Activated T-helper 9 cell treated with anti-CD3 and anti-CD28 coated beads, Interleukin-2, amount 50 U/mL, for 16 hours (primary cell): ENCODE measurements at places on chromosomes 4 and X.

DNA sequence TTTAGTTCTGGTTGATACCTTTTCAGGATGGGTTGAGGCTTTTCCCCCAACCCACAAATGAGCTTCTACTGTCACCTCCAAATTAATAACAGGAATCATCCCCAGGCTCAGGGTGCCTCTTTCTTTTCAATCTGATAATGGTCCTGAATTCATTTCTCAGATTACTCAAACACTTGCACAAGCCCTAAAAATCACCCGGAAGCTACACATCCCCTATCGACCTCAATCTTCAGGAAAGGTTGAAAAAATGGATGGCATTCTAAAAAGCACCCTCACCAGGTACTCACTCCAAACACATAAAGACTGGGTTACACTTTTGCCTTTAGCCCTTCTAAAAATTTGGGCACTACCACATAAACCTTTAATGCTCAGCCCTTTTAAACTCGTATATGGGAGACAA lies 79.9 kb downstream of the COQ2 start:
- no peak for DNase-seq

DNA sequence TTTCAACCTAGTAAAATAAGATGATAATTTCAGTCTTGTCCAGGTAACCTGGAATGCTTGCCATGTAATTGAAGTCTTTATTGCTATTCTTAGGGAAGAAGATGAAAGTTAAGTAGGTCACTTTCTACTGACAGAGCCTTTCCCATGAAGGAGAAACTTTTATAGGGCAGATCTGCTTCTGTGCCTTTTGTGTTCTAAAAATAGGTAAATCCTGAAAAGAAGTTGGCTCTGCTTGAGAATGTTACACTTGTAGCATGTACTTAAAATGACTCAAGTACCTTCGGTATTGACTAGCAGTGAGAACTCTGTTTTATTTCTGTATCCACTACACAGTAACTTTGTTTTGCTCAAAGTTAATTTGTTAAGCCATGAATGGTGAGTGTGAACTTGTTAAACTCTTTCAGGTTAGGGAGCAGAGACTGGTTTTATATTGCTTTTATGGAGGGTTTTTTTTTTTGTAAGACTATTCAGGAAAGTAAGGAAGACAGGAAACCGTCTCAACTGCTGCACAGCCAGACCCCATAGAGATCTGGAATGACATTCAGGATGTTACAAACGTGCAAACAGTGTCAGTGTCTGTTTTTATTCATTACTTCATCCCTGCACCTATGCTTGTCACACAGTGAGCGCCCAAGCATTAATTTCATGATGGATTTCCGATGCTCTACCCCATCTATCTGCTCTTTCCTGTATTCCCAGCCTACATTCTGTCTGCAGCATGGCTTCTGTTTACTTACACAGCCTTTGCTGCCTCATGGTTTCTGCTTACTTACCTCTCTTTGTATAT lies 53.0 kb downstream of the SEPTIN11 start:
- no peak for DNase-seq

DNA sequence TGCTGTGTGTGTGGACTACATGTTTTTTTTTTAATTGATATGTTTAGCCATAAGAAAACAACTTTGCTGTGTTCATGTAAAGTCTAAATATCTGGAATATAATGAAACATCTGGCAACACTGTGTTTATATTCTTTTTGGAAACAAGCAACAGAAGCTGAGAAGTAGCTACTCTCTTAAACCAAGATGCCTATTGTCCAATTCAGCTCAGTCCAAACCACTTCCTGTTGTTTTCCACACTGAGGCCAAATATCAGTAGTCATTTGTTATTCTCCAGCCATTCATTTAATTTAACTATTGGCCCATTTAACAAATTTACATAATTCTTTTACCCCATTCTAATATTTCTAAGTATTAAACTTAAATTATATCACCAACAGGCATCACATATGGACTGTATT lies 903.0 kb upstream of the SLIT2 start:
- DNase-seq = no peak

DNA sequence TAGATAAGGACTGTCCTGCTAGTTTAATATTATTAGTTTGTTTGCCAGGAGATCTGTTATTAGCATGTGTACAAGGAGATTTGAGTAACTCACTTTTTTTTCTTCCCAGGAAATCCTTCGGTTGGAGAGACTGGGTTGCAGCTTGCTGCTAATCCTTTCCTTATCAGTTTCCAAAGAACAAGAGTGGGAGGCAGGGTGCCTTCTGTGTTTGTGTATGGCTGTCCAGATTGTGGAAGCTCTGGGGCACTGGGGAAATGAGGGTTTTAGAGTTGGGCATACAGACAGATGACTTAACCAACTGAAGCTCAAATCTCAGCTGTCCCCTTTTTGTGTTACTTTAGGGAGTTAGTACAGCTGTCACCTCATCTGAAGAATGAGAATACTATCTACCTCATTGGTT lies 12.6 kb upstream of the SUPT20HL1 start:
- DNase-seq = no peak

DNA sequence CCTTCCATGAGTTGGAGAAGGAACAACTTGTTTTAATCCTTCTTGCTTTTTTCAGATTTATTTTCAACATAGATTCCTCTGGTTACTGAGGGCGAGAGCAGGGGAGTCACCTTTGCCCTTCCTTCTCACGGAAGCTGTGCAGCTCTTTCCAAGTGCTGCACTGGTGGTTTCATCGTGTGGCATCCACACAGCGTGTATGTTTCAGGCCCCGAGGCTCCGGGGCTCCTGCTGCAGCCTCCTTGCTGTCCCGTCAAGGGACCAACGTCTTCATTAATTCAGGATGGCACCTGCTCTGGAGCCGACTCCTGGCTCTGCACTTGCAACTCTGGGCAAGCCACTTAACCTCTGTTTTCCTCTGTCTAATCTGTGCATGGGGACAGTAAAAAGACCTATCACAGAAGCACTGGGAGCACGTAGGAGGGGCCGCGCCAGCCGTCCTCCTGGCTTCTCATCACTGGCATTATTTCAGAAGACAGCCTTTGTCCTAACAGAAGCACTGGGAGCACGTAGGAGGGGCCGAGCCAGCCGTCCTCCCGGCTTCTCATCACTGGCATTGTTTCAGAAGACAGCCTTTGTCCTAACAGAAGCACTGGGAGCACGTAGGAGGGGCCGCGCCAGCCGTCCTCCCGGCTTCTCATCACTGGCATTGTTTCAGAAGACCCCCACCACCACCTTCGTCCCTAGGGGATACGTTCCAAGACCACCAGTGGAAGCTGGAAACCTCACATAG lies 117.8 kb upstream of the NKX1-1 start:
- DNase-seq = no peak

- no peak for DNase-seq
Measured at GRCh38 chrX:23885803-23886202, 21.9 kb downstream of the APOO start.

GRCh38 chrX:71298119-71298518 lies 3.4 kb upstream of the ITGB1BP2 start:
- DNase-seq = no peak

DNA sequence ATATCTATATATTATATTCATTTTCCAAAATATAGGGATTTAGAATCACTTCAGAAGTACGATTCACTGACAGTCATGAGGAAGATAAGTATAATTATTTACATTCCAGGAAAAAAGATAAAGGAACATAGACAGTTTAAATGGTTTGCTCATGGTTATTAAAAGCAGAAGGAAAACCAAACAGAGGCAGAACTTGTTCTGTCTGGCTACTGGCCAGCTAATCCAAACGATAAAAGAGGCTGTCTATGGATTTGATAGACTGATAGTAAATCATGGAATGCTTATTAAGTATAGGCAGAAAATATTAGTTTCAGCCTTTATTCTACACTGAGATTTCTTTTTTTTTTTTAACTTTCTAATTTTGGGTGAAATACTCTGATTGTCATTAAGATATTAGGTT lies 50.2 kb downstream of the RPGR start:
- no peak for DNase-seq

DNA sequence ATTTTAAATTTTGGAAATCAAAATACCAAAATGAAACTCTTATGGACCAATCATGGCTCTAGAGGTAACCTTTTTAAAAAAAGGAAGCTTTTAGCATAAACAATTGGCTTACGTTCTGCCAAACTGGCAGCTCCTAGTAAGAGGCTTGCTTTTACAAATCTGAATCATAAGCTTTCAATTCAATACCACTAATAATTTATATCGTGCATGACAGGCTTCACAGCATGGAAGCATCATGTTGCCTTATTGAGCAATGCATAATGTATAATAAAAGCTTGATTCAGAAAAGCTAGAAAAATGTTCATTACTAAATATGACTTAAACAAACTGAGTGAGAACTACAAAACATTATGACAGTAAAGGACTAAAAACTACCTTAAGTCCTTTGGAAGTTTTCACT lies 280.9 kb downstream of the IQCM start:
- DNase-seq = no peak

DNA sequence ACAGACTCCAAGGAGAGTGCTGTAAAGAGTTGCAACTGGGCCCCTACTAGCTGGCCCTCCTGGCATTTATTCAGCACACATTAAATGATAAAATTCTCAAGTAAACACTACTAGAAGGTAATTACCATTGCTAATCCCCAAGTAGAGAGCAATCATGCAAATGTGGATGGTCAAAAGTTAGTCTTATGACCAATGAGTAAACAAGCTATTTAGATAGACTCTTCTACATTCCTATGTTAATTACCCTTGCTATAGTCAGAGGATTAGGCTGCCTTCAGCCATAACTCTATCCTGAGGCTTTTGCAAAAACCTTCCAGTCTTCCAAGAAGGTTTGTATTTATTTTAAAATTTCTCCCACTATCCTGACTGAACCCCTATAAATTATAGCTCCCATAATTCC lies 28.3 kb upstream of the HPGD start:
- no peak for DNase-seq

DNA sequence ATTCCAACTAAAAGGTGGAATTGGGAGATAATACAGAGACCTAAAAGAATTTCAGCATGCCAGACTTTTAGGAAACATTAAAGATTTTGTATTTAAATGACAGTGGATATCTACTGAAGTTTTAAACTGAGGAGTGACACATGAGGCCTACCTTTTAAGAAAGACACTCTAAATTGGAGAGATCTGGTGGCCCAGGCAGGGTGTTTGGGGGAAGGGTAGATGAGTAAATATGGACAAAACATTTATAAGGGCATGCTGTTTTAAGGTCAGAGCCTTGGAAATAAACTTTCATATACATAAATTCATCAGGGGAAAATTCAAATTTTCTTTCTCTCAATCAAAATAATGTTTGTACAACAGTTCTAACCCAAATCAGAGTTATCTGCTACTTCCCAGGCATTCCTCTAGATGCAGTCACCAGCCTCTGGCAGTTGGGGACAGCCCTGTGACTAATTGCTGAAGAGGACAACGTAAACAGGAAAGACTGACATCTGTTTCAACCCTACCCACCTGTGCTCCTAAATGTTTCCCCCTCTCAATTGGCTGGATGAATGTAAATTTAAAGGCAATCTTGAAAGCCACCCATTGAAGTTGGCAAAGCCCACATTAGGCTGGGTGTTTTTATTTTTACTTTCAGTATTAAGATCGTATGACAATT lies 1646.9 kb upstream of the ADGRL3 start:
- no peak for DNase-seq
